LHCN-M2 (cell line): ENCODE measurements at places on chromosomes 12 and 14. TPM values are rescaled to one million over a fixed set of nuclear protein-coding genes. Genes with fewer than 3 reads are reported as not detected.

AQP2 gene
- not detected in 2 replicates for total RNA-seq

BRMS1L gene
- total RNA-seq = 5.7 and 8.3 TPM in 2 replicates

MORN3 gene
- total RNA-seq = 0.06 TPM in 1 of 2 replicates, not detected in the other

PTPRQ gene
- total RNA-seq = 10.0 and 16.6 TPM in 2 replicates

KRT83 gene
- total RNA-seq = not detected in 2 replicates

ASCL1 gene
- total RNA-seq = not detected in 2 replicates

P2RX7 gene
- total RNA-seq = 0.11 and 0.32 TPM in 2 replicates

PIWIL1 gene
- total RNA-seq = not detected in 2 replicates

RAPGEF3 gene
- 0.96 and 1.8 TPM in 2 replicates for total RNA-seq

SLC16A7 gene
- 10.6 and 15.9 TPM in 2 replicates for total RNA-seq

GRCh38 chr14:70213721-70214282, 25.1 kb upstream of the SLC8A3 start:
- DNase-seq = peak; percentile 23

GRCh38 chr12:12582193-12582881, 19.7 kb upstream of the DUSP16 start:
- no peak for DNase-seq

- DNase-seq = no peak
Measured at GRCh38 chr14:64632056-64632455, 72.2 kb upstream of the PLEKHG3 start.

GRCh38 chr12:98998697-98999299, 353.7 kb downstream of the APAF1 start:
- peak; percentile 21 for DNase-seq

GRCh38 chr14:22978981-22979671, 3.2 kb downstream of the AJUBA start:
- DNase-seq = peak; percentile 75

GRCh38 chr12:15620741-15621539, 168.2 kb downstream of the EPS8 start:
- no peak for DNase-seq

DNA sequence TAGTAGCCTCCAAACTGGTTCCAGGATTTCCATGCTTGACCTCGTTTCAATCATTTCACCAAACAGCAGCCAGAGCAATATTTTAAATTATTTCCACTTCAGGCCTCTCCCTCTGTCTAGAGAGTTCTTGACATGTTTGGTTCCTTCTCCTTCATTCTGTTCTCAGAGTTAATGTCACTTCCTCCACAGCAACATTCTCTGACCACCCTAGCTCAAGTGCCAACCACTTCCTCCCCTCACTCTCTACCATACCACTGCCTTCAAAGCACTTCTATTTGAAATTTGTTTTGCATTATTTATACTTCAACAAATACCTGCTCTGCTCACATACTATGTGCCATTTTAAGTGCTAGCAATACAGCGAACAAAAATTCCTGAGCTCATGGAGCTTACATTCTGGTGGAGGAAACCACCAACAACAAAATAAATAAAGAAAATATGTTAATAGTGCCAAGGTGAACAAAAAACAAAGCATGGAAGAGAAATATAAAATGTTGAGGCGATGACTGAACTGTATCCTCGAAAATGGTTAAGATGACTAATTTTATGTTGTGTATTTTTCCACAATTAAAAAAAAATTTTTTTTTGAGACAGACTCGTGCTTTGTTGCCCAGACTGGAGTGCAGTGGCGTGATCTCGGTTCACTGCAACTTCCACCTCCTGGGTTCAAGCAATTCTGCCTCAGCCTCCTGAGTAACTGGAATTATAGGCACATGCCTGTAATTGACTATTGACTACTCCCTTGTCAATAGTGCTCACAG, 17.3 kb downstream of the BAZ1A start:
- no peak for DNase-seq

GRCh38 chr12:127500512-127501035, 766.4 kb upstream of the TMEM132C start:
- peak; percentile 51 for DNase-seq

GRCh38 chr14:36279306-36280190, 40.9 kb downstream of the MBIP start:
- DNase-seq = no peak

GRCh38 chr14:76958980-76959710, 69.4 kb downstream of the IRF2BPL start:
- peak; percentile 85 for DNase-seq

- peak; percentile 67 for DNase-seq
Measured at GRCh38 chr12:65490250-65490649, 211.8 kb downstream of the MSRB3 start.

DNA sequence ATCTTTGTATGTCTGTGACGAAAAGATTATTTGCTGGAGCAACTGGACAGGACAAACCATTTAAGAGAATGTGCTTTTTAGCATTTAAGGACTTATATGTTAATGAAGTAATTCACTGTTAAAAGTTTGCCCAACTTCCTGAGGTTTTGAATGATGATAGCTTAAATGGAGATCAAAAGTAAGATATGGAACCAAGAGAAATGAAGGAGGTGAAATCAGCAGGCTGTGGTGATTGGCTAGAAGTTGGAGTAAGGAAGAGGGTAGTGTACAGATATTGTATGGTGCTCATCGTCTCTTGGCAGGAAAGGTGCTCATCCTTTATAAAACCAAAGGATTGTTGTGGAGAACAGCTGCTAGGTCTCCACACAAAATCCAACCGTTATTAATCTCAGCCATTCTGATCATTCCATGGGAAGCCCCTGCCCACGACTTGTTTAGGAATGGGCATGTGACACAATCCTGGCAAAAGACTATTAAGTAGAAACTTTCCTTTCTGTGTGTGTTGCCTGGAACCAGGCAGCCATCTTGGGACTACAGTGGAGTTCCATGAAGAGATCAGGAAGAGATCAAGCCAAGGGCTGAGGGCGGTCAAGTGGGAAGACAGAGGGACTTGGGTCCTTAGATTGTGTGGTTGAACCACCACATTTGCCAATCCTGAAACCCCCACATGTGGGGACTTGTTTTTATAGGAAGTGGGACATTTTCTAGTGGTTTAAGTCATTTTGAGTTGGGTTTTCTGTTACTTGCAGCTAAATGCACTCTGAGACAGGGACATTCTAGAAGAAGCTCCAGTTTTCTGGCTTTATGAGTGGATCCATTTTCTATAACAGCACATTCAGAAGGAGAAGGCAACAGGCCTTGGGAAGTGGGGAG, 56.8 kb upstream of the CHST11 start:
- DNase-seq = no peak

GRCh38 chr12:87336814-87337336, 692.3 kb downstream of the C12orf50 start:
- no peak for DNase-seq

GRCh38 chr14:53108292-53109104, 44.6 kb downstream of the DDHD1 start:
- peak; percentile 20 for DNase-seq

DNA sequence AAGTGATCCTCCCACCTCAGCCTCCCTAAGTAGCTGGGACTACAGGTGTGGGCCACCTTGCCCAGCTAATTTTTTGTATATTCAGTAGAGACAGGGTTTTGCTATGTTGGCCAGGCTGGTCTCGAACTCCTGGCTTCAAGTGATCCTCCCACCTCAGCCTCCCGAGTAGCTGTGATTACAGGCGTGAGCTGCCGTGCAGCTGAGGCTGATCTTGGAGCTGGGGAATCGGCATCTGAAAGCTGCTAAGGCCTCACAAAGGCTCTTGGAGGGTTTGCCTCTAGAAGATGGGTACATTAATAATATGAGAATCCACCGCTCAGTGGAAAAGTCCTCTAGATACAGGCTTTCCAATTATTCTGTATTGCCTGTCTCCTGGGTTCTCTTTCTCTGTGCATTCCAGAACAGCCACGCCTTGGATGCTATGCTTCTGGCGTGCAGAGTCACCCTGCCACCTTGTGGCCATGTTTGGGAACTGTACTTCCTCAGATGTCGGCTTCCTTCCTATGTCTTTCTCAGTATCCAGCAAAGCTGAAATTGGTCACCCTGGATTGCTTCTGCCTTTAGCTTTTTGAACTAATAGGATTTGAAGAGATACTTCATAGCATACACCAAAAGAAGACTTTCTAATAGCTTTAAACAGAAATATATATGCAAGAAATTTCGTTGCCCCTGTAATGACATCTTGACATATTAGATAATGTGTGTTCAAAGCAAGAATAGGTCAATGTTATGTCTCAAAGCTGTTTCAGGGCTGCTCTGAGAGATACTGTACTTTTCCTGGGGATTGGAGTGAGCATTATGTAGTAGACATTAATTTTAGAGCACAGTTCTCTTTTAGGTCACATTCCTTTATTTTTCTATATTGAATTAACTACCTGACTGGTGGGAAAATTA, 75.4 kb downstream of the SNAPC1 start:
- DNase-seq = peak; percentile 77

- DNase-seq = no peak
Measured at GRCh38 chr12:75642226-75642625, 130.8 kb upstream of the KRR1 start.

GRCh38 chr14:64644629-64645028, 59.6 kb upstream of the PLEKHG3 start:
- DNase-seq = no peak

DNA sequence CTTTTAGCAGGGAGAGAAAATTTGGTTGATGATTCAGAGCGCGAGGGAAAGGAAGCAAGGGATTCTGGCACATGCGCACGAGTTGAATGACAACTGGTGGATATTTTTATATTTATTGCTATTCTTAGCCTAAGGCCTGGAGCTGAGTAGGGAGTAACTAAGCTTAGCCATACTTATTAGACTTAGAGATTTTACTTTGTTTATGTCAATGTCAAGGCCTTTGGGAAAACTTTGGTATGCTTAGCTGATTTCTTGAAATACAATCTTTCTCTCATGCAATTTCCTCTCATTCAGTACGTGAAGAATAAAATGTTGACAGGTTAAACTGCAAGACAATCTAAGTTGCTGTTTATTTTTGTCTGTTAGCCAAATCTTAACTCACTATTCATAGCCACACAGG, 101.1 kb downstream of the CRADD start:
- DNase-seq = peak; percentile 87

DNA sequence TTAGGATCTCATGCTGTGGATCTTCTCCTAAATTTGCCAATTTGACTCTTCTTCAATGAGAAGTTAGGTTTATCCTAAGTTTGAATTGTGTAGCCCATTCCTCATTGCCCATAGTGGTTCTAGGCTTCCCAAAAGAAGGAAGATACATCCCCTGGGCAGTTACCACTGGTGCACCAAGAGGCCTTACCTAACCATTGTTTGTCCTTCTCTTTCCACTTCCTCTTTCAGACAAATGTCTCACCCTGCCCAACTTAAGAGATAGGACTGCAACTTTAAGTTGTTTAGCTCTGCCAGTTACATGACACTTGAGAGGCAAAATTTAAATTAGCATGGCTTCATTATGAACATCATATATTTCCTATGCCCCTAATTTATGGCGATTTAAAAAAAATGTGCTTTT, 9.4 kb upstream of the KCNH3 start:
- no peak for DNase-seq

DNA sequence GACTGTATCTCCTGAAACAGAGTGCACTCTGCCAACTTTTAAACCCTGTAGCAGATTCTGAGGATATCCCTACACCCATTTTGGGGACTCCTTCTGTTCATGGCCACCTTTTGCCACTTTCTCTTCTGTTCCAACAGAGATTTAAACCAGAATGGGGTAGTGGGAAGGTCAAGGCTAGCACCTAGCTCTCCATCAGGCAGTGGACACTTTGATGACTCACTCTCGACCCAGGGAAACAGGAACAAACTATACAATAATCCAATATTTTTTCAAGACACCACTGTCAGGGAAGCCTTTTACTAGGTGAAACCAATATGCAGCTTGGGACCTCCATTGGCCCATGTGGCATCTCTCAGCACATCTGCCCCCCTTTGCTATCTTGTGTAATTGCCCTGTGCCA, 103.6 kb downstream of the DAAM1 start:
- DNase-seq = no peak

DNA sequence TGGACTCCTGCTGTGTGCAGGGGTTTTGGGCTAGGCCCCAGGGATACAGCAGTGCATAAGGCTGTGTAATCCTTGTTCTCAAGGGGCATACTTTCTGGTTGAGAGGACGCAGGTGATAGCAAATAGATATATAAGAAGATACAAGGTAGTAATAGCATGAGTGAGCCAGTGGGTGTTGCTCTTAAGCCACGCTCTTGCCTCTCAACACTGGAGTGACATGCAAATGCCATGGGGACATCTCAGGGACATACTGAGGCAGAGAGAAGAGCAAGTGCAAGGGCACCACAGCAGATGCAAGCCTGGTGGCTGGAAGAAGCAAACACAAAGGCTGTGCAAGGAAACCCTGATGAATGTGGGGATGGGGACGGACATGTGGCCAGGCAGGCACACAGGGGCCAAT, 223.3 kb downstream of the CHST11 start:
- DNase-seq = no peak

- no peak for DNase-seq
Measured at GRCh38 chr12:20653871-20654270, 41.3 kb upstream of the SLCO1C1 start.

GRCh38 chr14:87080146-87080545, 912.8 kb downstream of the GALC start:
- DNase-seq = no peak

- no peak for DNase-seq
Measured at GRCh38 chr12:4587108-4587507, 25.1 kb downstream of the DYRK4 start.

DNA sequence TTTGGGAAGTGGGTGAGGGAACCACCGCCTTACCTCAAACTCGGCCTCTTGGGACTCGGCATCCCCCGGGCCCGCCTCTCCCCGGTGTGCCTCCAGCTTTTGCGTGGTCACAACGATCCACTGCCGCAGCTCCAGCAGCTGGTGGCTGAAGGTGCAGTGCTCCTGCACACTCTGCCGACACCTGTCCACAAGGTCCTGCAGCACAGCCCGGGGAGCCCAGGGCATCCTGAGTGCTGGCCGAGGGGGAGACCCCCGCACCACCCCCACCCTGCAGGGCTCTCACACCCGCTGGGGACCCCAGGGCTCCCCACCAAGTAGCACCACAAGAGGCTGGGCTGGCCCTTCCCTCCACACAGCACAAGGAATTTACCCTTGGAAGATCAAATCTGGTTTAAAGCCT, 76.6 kb downstream of the SYNE3 start:
- DNase-seq = no peak

DNA sequence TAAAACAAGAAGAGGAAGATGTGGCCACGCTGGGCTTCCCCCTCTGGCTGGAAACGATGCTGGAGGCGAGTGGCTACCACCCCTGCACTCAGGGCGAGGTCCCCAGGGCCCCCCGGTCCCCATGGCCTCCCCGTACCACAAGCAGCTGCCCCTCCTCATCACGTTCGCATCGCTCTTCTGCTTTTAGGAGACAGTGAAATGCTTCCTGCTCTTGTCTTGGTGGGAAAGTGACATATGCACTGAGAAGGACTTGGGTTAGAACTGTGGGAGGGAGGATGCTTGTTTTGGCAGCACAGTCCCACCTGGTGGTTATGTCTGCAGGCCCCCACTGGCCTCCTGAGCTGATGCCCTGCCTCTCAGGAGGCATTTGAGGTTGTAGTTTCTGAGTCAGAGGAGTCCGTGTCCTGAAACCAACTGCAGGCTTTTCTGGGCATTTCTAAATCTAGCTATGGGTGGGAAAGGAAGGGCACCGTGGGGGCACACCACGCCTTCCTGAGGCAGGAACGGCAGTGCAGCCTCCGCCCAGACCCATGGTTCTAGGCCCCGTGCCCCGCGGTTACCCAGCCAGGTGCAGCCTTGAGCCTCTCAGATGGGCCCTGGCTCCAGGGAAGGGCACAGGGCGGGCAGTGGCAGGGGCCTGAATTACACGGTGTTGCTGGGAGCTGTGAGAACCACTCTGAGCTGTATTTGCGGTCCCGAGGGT, 139.3 kb downstream of the ADGRD1 start:
- DNase-seq = no peak

GRCh38 chr12:56954057-56954957, 3.1 kb downstream of the RDH16 start:
- DNase-seq = no peak

- peak; percentile 13 for DNase-seq
Measured at GRCh38 chr14:101876555-101876938, 87.8 kb upstream of the DYNC1H1 start.
